Osteocyte (in vitro differentiated cells): ENCODE measurements at places on chromosomes 11 and 22.

- DNase-seq, result no peak
Measured at GRCh38 chr11:109729761-109730160, 307.8 kb downstream of the C11orf87 start.

DNA sequence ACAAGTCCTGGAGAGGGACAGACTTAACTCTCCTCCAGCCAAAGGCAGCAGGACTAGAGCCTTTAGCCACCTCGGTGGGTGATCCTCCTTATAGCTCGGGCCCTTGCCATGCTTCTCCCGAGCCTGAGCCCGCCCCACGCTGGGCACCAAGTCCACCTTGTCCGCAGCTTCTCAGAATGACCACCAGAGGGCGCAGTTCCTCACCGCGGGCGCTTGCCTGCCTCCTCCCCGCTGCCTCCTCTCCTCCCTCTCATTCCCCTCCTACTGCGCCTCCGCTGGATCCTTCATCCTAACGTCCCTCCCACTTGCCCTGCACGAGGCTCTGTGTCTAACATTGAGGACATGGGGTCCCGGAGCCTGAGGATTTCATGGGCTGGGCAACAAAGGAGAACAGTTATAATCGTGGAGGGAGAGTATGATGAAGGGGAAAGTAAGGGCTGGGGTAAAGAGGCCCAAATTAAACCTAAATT, 11.3 kb upstream of the MOGAT2 start:
- DNase-seq, result no peak

- DNase-seq, result peak; percentile 73
Measured at GRCh38 chr11:8206251-8207079, 37.6 kb upstream of the RIC3 start.

DNA sequence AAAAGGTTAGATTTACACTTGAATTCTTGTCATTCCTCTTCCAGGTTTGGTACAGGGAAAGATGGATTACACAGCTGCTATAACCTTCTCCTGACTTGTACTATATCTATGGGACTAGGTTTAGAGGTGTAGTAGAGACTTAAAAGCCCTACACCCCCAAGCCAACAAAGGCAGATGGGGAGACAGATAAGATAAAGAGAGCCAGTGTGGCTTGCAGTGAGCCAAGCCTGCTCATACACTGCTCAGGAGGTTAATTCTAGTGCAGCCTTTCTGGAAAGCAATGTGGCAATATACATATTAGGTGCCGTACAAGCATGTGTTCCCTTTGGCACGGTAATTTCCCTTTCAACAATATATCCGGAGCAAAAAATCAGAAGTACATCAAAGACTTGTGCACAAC, 10.8 kb downstream of the SIK3 start:
- DNase-seq, result no peak

- peak; percentile 82 for DNase-seq
Measured at GRCh38 chr22:44458044-44459020, 39.7 kb downstream of the RTL6 start.

- no peak for DNase-seq
Measured at GRCh38 chr11:71055925-71056324, 196.5 kb downstream of the SHANK2 start.

GRCh38 chr11:8023831-8024555, 36.9 kb downstream of the EIF3F start:
- peak; percentile 30 for DNase-seq

DNA sequence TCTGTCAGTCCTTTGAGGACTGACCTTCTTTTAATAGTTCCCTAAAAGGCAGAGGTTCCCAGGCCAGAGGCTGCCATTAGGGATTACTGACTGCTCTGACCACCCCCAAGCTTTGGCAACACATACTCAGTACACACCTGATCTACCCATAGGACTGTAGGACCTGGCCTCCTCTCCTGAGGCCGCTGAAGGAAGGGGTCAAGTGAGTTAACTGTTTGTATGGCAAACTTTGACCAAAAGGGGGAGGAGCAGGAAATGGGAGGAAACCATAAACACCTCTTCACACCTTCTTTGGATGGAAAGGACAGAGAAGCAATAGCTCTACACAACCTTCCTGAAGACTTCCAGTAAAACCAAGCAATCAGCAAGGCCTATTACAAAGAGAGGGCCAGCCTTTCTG, 104.0 kb downstream of the APOL5 start:
- no peak for DNase-seq

DNA sequence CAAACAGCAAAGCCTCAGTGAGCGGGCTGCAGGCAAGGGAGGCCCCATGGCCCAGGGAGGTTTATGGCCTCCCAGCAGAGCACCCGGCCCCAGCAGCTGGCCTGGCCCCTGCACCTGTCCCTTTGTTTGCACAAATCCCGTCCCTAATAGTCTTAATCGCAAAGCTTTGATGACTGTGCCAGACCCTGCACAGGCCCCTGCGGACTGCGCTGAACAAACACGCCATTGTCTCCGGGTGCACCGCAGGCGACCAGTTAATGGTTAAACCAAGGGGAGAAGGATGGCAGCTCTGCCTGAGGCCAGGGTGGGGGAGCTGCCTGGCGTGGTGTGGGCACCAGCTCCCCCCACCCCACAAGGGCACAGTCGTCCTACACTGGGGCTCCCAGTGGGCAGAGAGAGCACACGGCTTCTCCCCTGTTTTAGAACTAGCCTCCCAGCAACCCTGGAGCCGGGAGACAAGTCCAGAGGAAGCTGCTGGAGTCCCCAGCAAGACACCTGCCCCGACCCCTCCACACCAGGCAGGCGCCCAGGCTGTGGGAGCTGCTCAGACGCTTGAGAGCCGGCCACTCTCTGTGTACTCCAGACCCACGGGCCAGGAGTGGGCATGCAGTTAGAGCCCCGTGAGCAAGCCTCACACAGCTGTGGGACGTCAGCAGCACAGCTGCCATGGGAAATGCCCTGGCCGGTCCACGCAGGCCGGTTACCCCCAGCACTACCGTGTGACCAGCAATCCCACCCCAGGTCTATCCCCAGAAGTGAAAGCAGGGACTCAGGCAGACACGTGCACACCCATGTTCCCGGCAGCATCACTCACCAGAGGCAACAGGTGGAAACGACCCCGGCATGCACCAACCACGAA, 39.7 kb upstream of the TH start:
- DNase-seq, result peak; percentile 76

DNA sequence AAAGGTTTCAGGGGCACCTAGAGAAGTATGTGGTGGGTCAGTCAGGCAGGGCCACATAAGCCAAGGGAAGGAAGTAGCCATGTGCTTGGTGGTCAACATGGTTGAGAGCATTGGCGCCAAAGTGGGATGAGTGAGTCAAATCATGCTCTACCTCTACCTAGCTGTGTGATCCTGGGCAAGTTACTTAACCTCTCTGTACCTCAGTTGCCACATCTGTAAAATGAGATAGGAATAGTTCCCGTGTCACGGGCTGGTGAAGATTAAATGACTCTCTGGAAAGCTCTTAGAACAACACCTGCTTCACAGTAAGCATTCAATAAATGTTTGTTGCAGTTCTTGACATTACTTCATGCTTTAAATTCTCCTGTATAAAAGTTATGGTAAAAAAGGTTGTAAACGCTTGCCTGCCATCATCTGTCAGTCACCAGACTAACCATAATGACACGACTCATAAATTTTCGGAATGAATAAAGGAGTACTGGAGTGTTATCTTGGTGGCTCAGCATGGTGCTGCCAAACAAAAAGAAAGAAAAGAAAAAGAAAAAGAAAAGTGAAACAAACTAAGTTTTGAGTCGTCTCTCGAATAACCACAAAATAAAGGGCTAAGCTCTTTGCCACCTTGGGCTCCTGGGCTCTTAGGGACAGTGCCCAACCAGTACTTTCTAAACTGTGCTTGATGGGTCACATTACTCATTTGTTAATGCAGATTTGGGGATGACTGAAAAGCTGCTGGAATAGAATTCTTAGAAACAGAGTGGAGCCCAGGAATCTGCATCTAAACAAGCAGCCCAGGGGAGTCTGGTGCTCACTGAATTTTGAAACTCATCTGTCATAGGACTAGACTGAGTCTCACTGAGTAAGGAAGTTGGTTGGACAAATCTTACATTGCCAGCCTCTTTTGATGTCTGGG, 107.6 kb downstream of the LDLRAD3 start:
- DNase-seq, result no peak

DNA sequence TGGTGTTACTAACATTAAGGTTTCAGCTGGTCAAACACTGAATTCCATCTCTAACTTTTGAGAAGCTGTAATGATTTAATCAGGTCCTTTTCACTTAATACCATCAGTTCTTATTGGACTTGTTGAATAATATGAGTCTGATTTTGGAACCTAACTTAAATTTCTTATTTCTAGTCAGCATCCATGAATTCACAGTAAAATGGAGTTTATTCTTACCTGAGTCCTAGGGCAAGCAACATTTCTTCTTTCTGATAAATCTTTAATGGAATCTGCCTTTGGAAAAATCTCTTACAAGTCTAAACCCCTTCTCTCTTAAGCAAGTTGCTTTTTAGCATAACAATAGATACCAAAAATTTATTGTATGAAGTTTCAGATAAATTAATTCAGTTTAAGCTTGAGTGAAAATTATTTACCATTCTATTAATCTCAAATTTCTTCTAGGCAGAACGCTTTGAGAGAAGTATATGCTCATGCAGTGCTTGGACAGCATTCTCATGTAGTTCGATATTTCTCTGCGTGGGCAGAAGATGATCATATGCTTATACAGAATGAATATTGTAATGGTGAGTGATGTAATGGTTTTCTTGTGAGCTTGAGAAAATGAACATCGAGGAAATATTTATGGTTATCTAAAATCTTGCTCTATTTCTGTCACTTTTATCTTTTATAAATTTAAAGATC, 3.4 kb downstream of the WEE1 start:
- DNase-seq, result no peak

GRCh38 chr11:62854013-62854824, 14.8 kb upstream of the WDR74 start:
- DNase-seq, result no peak

- no peak for DNase-seq
Measured at GRCh38 chr11:66268952-66269905, 790 bp downstream of the RAB1B start.

DNA sequence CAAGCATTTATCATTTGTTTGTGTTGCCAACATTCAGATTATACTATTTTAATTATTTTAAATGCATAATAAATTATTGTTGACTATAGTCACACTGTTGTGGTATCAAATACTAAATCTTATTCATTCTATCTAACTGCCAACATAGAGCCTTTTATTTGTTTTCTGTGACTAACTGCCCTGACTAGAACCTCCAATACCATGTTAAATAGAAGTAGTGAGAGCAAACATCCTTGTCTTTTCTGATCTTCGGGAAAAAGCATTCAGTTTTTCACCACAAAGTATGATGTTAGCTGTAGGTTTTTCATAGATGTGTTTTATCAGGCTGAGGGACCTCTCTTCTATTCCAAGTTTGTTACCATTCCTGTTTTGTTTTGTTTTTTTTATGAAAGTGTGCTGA, 15.2 kb downstream of the TRIM34 start:
- DNase-seq, result no peak

DNA sequence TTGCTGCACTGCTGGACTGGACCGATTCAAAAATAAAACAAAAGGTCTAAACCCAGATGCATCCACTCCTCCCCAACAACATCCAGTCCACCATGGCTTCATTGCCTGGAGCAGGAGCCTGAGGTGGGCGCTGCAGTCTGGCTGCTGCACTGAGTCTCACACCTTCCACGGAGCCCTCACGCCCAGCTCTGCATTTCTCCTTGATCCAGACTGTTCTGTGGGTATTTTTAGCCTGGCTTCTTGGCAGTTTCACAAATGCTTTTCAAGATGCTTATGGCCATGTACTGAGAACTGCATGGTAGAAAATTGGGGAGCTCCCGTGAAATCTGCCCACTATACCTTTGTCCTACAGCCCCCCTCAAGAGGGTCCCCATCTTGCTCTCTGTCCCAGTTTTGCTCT, 53.3 kb upstream of the JAM3 start:
- DNase-seq, result no peak

DNA sequence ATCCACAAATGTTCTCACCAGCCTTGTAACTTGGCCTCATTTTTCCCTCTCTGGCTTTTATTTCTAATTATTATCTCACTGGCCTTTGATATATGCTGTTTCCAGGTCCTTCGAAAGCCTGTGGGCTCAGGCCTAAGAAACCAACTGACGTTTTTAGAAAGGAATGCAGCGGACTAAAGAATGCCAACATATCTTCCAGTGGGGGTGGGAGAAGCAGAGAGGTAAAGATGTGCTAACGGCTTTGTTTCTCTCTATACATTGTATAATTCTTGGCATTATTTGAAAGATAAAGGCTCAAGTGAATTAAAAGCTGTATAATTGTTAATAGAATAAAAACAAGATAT, 28.2 kb downstream of the OR6Q1 start:
- DNase-seq, result no peak

GRCh38 chr22:17786435-17787161, 12.3 kb upstream of the BID start:
- DNase-seq, result no peak

DNA sequence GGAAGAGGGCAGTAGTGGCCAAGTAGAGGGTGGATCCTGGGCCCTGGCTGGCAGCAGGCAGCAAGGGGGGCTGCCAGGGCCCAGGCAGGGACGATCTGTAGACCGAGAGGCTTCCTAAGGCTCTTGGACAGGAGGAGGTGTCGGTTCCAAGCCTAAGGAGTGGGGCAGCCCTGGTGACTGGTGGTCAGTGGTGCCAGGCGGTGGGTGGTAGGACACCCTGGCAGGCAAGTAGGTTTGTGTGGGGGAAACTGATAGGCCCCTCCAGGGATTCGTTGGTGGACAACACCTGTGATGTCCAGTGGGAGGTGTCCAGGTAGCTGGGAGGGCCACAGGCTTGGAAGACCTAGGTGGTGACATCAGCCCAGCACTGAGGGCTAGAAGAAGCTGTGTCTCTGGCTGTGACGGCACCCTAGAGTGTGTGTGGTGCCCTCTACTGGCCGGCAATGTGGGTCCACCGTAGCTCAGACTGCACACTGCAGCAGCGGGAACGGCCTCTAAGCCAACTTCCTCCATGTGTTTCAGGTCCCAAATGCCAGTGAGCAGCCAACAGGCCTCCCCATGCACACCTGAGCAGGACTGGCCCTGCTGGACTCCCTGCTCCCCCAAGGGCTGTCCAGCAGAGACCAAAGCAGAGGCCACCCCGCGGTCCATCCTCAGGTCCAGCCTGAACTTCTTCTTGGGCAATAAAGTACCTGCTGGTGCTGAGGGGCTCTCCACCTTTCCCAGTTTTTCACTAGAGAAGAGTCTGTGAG, 9.4 kb upstream of the SAMM50 start:
- DNase-seq, result no peak

- no peak for DNase-seq
Measured at GRCh38 chr11:95565724-95566141, 223.8 kb downstream of the FAM76B start.

DNA sequence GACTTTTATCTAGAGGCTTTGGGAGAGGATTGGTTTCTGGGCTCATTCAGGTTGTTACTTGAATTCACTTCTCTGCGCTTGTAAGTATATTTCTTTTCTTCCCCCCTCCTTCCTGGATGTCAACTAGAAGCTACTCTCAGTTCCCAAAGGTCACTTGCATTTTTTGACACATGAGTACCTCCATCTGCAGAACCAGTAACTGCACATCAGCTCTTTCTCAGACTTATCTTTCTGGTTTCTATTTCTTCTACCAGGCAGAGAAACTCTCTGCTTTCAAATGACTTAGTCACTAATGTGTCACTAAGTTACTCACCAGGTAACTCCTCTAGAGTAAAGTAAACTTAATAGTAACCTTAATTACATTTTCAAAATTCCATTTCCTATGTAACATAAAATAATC, 773.0 kb upstream of the LUZP2 start:
- DNase-seq, result no peak
